Substantia nigra (tissue), 51 donors: ENCODE measurements at places on chromosomes 12 and 14.

DNA sequence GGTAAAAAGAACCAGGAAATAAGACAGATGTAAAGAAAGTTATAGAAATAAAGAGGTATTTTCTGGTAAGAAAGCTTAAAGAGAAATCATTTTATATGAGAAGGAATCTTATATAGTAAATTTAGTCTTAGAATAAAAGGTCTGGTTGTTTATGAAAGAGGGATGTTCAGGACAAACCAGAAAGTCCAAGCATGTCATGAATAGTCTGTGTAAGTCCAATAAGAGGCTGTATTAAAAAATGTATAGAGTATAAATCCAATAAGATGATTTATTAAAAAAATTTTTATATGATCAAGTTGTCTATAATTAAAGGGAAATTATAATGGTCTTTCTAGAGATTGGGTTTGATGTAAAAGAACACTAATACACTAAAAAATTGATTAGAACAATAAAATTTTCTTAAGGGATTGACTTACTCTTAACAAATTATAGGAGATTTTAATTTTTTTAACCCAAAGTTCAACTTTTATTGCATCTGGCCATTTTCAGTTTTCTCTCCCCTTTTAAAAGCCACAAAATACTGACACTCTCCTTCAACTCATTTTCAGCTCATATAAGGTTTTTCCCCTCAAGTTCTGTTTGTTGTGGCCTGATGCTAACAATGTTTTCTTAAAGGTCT, 35.1 kb downstream of the ST8SIA1 start:
- DNase-seq: no peak

- no peak for DNase-seq
These were observed 45.8 kb downstream of the SLCO1C1 start for GRCh38 chr12:20740972-20741371.

DNA sequence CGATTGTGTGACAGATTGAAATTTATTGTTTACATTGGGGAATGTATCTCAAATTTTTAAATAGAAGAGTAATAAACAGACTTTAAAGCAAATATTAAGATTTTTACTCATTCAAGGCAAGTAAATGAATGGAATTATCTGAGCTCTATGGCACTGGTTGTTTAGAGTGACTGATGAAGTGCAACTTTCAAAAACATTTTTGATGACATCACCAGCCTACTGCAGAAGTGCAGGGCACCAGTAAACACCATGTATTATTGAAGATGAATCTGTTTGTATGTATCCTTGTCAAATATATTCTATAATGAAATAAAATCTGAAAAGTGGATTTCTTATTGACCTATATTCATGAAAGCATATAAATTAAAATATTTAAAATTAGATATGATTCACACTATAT, 124.0 kb upstream of the EVL start:
- DNase-seq: no peak

- DNase-seq: peak; percentile 23
These were observed 756 bp downstream of the LGR5 start for GRCh38 chr12:71440345-71440762.

GRCh38 chr14:22767323-22767589, 768 bp downstream of the OXA1L start:
- DNase-seq: no peak

GRCh38 chr14:94376108-94376975, 12.1 kb downstream of the SERPINA1 start:
- no peak for DNase-seq

- no peak for DNase-seq
These were observed 61.4 kb downstream of the VWF start for GRCh38 chr12:6062757-6063735.

- no peak for DNase-seq
These were observed 1630.4 kb upstream of the SEL1L start for GRCh38 chr14:83164016-83164415.

DNA sequence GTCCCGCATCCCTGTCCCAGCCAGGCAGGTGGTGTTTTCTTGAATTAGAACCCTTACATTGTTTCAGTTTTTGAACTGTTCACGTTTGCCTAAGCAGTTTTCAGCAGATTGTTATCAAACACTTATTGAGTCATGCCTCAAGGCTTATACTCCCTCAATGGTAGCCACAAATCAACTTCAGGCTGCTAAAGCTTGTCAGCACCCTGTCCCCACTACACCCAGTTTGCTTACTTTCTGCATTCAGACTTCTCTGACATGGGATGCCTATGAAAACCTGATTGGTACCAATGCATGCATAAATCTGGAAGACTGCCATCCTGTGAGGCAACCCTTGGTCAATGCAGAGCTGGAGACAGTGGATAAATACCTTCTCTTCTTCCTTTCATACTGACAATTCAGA, 225.4 kb downstream of the BTG1 start:
- DNase-seq: no peak
